ENCODE measurements at places on chromosomes 12 and 14.
A peak's percentile ranks its signal among the peaks of the same experiment; 100 is the strongest.

DNA sequence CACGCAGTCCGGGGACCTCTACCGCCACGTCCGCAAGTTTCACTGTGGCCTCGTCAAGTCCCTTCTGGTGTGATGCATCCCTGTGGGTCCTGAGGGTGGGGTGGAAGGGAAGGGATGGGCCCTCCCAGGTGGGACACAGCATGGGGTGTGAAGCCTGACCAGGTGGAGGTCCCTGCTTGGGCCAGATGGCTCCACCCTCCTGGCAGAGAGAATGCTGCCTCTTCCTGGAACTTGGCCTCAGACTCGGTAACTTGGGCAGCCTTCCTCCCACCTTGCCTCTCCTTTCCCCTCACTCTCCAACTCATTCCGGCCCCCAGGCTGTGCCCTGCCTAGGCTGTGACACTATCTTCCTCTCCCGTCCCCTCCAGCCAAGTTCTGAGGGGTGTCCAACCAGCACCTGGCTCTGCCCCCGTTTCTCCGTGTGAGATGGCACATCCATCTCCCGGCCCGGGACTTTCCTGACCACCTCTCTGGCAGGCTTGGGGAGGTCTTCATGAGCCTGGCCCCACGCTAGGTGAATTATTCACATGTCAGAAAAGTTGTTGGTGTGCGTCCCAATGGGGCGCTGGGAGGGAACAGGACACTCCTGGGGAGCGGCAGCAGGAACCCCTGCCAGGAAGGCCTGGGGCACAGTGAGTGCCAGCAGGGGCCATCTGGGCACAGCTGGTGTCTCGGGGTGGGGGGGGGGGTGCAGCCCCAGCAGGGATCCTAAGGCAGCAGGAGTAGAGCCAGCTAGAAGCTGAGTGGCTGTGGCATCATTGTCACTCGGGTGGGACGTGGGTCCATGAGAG lies 1.7 kb downstream of the ZBTB42 start:
- no peak overlapping the region for H3K27ac ChIP-seq
- H3K36me3 ChIP-seq, result no peaks in the 10 kb centered on the region
- peaks cover 7% of the 10 kb centered on the region for H3K4me1 ChIP-seq
- no peak for DNase-seq
- H3K27me3 ChIP-seq, result no peaks in the 10 kb centered on the region
- H3K4me3 ChIP-seq, result no peak overlapping the region

DNA sequence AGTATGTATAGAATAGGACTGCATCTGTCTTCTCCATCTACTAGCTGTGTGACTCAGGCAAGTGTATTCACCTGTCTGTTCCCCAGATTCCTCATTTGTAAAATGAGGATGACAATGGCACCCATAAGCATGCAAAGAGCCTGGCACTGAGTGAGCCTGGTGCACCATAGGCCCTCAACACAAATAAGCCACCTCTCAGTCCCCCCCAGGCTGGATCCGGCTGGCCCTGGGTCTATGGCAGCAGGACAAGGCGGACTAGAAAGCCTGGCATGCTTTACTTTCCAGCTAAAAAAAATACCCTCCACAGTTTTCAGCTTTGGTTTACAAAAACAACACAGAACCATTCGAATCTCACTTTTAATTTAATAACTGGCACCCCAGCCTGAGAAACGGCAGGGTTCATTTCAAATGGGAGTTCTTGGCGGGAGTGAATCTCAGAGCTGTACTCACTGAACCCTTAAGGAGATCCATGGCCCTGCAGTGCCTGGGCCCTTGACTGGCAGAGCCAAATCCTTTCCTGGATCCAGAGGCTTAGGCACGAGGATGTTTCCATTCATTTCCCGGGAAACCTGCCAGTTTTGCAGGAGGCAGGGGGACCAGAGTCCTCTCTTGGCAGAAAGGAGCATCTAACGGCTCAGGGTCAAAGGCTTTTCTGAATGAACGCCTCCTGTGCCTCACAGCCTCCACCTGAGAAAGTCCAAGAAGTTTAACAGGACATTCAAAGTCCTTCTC lies 17.7 kb downstream of the SYNE3 start:
- H3K27me3 ChIP-seq, result no peaks in the 10 kb centered on the region
- DNase-seq, result no peak
- no peak overlapping the region for H3K4me3 ChIP-seq
- no peaks in the 10 kb centered on the region for H3K36me3 ChIP-seq

GRCh38 chr12:86710109-86710508 lies 453.9 kb upstream of the MGAT4C start:
- no peaks in the 10 kb centered on the region for H3K36me3 ChIP-seq
- DNase-seq, result no peak
- H3K27me3 ChIP-seq, result no peaks in the 10 kb centered on the region

DNA sequence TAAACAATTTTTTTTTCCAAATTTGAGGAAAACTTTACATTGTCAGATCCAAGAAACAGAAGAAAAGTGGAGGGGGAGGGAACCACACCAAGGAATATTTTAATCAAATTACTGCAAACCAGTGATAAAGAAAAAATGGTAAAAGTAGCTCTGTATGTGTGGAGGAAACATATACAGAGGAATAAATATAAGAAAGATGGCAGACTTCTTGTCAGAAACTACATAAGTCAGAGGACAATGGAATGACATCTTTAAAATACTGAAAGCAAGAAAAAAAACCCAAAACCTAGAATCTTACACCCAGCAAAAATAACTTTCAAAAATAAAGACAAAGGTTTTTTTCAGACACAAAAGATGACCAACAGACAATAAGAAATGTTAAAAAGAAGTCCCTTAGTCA lies 10.2 kb upstream of the LLPH start:
- H3K36me3 ChIP-seq, result peaks cover 83% of the 10 kb centered on the region
- peaks cover 11% of the 10 kb centered on the region for H3K4me1 ChIP-seq
- no peaks in the 10 kb centered on the region for H3K27me3 ChIP-seq
- H3K27ac ChIP-seq, result no peak overlapping the region

- DNase-seq, result no peak
- no peak overlapping the region for H3K4me3 ChIP-seq
- H3K36me3 ChIP-seq, result no peaks in the 10 kb centered on the region
- no peak overlapping the region for H3K27ac ChIP-seq
- no peaks in the 10 kb centered on the region for H3K27me3 ChIP-seq
Observed at GRCh38 chr14:49966304-49966809, 73.5 kb downstream of the ARF6 start.

DNA sequence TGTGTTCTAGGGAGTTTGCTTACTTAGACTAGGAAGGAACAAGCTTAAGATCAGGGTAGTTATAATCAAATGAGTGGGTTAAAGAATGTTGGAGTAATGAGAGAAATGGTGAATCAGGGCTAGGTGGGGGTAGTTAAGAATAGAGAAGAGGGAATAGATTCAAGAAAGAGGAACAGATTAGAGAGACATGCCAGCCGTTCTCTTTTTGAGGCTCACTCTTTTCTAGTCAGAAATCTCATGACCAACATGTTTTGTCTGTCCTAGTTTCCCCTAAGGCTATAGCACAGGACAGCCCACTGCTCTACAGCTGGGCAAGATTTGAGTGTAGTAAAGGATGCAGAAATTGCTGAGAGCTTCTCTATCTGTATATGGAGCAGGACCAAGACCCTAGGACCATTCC lies 258.4 kb downstream of the AKAP6 start:
- H3K4me1 ChIP-seq, result no peaks in the 10 kb centered on the region
- no peaks in the 10 kb centered on the region for H3K27me3 ChIP-seq
- no peak overlapping the region for H3K27ac ChIP-seq
- DNase-seq, result no peak

- no peaks in the 10 kb centered on the region for H3K36me3 ChIP-seq
- H3K4me3 ChIP-seq, result no peak overlapping the region
- H3K27me3 ChIP-seq, result no peaks in the 10 kb centered on the region
Observed at GRCh38 chr12:17030338-17030737, 424.4 kb upstream of the LMO3 start.

DNA sequence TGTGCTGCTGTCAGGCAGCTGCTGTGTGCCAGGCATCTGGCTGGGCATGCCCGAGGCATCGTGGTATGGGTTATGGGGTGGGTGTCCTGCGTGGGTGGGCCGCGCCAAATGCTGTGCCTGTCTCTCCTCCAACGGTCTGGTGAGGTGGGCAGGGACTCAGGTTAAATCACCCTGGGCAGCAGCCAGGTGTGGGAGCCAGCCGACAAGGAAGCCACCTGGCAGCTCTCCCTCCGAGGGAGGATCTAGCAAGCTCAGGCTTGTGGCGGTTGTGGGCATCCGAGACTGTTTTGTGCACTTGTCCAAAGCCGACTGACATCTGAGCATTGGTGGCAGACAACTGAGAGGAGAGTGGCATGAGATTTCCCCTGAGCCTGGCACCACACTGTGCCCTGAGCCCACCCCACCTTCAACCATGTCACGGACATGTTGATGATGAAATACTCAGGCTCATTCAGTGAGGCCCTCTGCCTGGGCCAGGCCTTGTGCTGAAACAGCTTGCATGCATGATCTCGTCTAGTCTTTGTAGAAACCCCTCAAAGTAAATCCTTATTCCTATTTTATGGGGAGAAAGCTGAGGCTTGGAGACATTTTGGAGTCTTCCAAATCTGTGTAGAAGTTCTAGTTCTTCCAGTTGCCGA lies 181.8 kb upstream of the MYL2 start:
- no peak overlapping the region for H3K27ac ChIP-seq
- H3K27me3 ChIP-seq, result no peaks in the 10 kb centered on the region
- DNase-seq, result no peak

DNA sequence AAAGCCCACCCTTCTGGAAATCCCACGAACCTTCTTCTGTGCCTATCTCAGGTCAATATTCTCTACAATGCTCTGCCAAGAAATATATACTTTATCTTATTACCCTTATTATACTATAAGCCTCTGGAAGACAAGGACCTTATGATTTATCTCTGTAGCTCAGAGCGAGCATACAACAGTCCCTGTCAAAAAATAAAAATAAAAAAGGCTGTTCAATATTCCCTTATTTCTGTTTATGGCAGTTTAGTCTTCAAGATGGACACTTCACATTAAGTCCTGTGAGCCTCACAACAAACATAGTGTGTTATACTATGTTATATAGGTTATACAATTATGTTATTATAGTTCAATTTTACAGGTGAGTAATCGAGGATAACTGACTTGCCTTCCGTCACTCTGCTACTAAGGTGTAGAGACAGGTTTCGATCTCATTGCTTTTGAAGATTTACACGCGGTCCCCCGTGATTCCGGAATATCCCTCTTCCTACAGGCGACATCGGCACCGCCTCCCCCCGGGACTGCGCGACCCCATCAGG lies 562 bp downstream of the EAPP start:
- H3K36me3 ChIP-seq, result peaks cover 6% of the 10 kb centered on the region
- DNase-seq, result no peak
- peak overlapping the region; percentile 98 for H3K27ac ChIP-seq

DNA sequence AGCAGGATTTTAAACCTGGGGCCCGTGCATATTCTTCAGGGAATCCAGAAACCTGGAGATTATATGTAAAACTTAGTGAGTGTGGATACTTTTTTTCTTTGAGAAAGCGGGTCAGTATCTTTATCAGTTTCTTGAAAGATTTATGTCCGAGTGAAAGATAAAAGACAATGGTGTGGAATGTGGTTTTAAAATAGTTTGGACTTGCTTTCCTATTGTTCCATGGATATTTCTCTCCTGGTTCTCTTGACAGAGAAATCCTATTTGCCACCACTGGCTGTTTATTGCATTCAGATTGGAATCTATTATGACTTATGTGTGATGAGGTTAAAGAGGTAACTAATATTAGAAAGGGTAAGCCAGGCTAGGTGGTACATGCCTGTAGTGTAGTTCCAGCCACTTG lies 27.4 kb downstream of the KTN1 start:
- no peaks in the 10 kb centered on the region for H3K27me3 ChIP-seq
- no peak overlapping the region for H3K4me3 ChIP-seq
- H3K36me3 ChIP-seq, result no peaks in the 10 kb centered on the region

GRCh38 chr12:117158911-117159553 lies 31.2 kb downstream of the FBXO21 start:
- H3K36me3 ChIP-seq, result peaks cover 2% of the 10 kb centered on the region
- no peaks in the 10 kb centered on the region for H3K27me3 ChIP-seq
- no peak for DNase-seq
- no peak overlapping the region for H3K4me3 ChIP-seq

- H3K27me3 ChIP-seq, result peaks cover 17% of the 10 kb centered on the region
- H3K27ac ChIP-seq, result no peak overlapping the region
- no peak for DNase-seq
- H3K4me3 ChIP-seq, result no peak overlapping the region
Observed at GRCh38 chr12:123894823-123895345, 77.7 kb downstream of the CCDC92 start.

GRCh38 chr12:15534322-15534721 lies 212.0 kb downstream of the PTPRO start:
- H3K4me3 ChIP-seq, result no peak overlapping the region
- peak overlapping the region; percentile 56 for H3K27ac ChIP-seq
- H3K36me3 ChIP-seq, result no peaks in the 10 kb centered on the region
- no peaks in the 10 kb centered on the region for H3K27me3 ChIP-seq

DNA sequence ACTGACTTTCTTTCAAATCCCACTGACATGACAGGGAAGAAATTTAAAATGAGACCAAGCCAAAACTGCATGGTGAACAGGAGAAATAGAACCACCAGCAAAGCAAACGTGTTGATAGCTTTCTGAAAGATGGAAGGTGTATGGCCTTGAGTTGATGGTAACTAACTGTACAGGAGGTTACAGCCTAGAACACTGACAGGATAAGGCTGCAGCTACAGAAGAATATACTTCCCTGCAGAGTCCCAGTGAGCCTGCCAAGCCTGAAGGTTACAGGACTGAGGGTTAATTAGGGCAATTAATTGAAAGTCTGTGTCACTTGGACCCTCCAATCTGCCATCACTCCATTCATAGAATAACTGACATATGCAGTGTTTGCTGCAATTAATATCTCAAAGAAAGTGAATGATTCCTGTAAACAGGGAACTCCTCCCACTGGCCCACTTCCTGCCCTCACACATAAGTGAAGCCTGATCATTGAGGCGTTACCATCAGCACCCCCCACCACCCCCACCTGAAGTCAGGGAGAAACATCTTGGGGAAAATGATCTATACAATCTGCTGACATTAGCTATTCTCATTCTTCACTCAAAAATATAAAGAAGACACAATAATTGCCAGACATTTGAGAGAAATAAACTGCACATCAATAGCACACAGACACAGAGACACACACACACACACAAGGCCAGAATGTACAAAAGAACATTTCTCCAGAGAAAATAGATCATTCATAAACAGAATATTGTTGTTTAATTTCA lies 73.4 kb downstream of the GTF2A1 start:
- no peak overlapping the region for H3K4me3 ChIP-seq
- no peak for DNase-seq
- no peak overlapping the region for H3K27ac ChIP-seq
- H3K36me3 ChIP-seq, result no peaks in the 10 kb centered on the region
- H3K4me1 ChIP-seq, result no peaks in the 10 kb centered on the region

DNA sequence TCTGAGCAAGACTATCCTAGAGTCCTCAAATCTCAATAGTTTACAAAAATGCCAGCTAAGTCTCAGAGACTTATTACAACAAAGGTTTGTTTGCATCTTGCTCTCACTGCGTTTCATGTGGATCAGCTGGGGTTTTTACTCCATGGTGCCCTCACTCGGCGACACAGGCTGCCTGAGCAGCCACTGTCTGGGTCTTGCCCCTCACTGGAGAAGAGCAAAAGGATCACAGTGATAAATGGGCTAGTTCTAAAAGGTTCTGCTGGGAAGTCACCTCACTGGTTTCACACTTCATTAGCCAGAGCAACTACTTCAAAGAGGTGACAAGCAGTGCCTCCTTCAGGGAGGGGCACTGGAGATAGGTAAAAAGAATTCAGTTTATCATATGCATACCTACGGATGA lies 392.0 kb downstream of the RPL10L start:
- no peak overlapping the region for H3K27ac ChIP-seq
- no peak overlapping the region for H3K4me3 ChIP-seq
- no peak for DNase-seq
